Activated CD8-positive, alpha-beta memory T cell treated with anti-CD3 and anti-CD28 coated beads for 48 hours (primary cell): ENCODE measurements at places on chromosomes 2 and 18.
A peak's percentile ranks its signal among the peaks of the same experiment; 100 is the strongest.

GRCh38 chr2:44320832-44321231 is 40.5 kb downstream of the PREPL start:
- no peak for DNase-seq

DNA sequence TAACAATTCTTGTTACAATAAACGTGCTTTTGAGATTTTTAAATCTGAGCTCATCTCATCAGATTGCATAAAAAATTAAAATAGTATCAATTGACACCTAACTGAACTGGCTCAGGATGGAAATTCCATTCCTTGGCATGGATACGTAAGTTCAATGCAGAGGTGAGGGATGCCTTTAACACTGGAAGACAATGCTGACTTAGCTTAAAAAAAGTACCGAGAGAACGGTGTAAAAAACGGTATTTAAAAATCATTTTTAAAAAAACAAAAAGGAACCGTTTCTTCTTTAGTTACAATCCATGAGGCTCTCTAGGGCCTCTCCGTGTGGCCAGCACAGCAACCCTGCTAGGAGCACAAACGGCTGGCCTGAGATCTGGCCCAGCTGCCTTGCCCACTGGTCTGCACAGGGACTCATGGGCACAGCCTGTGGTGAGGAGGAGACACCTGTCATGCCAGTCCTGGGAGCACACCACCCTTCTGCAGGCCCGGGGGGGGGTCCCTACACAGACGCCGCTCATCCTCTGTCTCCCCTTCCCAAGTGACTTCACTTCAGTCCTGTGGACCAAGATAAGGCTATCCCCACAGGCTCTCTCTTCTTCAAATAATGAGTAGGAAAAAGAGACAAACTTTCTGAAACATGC is 45.2 kb downstream of the FAM168B start:
- DNase-seq: no peak

DNA sequence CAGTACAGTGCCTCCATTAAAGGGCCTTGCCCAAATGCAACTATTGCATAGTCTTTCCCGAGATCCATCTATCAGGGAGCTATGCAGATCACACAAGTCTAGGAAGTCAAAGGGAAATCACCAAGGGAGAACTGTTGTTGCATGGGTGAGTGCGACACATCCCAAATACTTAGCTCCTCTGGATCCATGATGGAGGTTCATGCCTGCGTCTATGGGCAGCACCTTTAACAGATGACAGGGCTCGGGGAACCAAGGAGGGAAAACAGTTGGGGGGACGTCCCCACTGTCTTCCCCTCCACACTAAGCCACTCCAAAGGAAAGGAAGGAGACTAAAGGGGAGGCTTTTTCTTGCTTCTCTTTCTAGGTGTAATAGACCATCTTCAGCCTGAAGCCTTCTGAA is 552.8 kb upstream of the PKDCC start:
- DNase-seq: no peak

DNA sequence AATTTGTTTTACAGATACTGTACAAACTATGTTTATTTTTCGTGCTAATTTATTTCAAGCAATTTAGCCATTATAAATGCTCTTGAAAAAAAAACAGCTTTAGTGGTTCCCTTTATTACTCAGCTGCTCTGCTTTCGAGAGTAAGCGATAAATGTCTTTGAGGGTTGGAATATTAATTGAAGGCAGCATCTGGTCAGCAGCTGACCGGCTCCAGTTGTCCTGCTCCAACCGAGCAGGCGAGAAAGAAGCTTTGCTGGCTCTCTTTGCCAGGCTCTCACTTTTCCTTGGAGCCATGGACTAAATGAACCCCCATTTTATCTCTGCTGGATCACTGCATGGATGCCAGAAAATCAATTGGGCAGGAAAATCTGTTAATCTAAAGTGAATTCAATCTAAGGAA is 147.4 kb downstream of the LNPK start:
- no peak for DNase-seq

DNA sequence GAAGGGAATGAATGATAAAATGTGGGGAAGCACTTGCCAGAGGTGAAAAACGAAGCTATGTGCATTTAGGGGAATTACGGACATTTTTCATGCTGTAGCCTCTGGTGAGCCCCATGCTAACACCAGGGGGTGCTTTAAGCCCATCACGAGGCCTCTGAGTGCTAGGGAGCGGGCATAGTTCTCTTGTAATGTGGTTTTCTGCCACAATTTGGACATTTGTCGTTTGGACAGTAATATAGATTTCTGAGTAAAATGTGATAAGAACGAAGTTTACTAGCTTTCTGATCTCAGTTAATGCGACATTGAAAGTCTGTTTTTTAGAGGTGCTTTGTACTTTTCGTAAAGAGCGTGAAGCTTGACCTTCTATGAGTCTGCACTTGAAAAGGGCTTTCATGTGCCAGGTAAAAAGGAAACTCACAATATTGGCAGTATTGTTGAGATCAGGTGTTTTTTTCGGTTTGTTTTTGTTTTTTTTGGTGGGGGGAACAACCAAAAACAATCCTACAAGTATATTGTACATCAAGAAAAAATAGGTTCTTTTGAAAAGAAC is 50.6 kb downstream of the TRAF3IP1 start:
- peak; percentile 16 for DNase-seq

DNA sequence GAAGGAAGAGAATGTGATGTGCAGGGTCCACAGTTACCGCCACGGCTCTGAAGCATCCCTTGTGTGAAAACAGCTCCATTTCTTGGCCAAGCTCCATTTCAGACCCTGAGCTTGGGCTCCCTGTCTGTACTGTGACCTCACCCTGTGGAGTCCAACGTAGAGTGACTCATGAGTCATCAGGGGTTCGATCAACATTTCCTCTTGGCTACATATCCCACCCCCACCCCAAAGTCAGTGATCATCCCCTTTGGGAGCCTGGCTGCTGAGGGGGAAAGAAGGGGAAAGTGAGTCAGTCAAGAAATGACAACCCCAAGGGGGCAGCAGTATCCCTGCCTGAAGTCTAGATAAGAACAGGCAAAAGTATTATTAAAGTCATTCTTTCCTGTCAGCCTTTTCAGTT is 62.2 kb downstream of the PAPOLG start:
- peak; percentile 44 for DNase-seq

- no peak for DNase-seq
Observed at GRCh38 chr2:199999166-199999565, 43.8 kb downstream of the MAIP1 start.

DNA sequence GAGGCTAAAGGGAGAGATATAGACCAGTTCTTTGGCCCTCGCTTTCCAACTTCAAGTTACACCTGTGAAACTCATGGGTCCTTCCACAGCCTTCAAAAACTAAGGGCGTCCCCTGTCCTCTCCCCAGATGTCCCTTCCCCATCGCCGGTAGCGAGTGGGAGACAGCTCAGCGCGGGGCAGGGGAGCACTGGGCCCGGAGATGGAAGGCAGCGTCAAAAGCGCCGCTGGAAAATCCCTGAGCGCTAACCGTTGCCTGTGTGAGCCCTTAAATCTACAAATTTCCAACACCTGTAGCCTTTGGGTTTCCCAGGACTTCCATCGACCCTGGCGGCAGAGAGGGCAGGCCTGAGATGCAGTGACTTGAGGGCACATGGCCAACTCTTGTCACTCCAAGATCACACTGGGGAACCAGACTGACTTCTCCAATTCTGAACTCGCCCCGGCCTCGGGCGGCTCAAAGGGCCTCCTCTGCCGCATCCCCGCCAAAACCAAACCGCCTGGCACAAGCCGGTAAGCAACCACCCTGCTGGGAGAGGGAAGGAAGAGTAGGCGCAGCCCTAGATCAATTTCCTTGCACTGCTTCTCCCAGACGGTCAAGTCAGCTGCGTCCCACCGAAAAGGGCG is 879 bp upstream of the EPAS1 start:
- DNase-seq: no peak

GRCh38 chr2:165952741-165953211 is 800 bp downstream of the TTC21B start:
- no peak for DNase-seq

DNA sequence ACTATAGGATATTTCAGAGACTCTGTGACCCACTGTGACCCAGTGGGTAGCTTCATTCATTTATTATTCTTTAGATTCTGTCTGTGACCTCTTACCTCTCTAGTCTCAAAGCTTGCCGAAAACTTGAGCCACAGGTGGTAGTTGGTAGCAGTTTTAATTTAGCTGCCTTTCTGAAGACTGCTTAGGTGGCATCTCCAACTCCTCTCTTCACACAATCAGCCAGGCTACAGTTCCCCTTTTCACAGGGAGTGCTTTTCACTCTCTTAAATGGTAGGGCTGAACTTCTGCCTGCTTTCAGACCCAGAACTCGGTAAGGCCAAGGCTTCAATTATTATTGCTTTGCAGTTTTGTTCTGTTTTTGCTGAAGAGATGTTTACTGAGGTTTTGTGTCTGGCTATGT is 349.6 kb downstream of the ARL6IP6 start:
- DNase-seq: no peak

DNA sequence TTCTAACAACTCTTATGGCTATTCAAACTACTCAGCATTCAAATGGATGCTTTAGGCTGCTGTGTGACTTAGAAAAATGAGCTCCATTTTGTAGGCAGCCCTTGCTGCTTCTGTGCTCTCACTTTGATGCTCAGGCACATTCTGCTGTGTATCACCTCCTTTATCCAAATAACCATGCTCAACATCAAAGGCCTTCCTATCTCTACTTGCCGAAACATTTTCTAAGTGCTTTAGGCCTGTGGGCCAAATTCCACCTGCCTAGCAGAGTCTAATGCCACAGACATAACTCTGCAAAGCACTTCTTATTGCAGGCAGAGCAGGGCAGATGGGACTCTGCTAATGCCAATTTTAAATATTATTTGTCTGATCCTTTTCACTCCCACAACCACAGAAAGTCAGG is 397.4 kb downstream of the RND3 start:
- DNase-seq: no peak

DNA sequence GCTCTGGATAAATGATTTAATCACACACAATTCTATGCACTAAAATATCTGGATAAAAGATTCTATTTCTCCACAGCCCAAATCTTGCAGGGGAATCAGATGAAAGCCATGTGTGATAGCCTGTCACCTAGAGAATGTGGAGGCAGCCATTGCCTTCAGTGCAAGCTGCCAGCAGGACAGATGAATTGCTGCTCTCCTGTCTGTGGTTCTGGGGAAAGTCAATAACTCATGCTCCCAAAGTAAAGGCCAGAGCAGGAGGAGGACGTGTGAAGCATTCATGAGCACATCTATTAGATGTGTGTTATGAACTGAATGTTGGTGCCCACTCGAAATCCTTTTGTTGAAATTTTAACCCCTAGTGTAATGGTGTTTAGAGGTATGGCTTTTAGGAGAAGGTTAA is 195.1 kb downstream of the RDH14 start:
- no peak for DNase-seq

DNA sequence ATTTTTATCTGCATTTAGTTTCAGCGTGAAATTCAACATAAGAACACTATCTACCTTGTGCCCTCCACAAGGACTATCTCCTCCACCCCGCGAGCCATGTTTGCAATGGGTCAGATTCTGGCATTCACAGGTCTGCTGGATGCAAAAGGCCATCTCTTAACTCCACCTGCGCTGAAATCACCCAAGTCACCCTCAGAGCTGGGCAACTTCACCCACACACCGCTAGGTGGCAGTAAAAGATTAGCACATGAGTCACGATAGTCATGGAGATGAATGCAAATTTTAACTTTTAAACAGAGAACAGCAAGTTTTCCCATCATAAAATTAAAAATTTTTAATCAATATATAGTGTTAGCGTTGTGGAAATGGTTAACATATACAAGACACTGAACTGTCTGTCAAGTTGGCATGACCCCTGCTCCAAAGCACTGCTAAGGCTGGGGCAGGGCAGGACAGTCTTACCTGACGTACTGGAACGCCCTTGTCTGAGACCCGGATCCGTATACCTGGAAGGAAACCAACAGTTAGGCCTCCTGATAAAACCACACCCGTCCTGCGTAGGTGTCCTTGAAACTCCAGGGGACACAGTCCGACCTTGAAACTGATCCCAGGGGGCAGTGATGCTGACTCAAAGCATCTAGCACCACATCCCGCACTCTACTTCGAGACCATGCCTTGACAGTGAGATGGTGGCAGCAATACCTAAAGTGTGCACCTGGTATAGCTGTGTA is 89.6 kb downstream of the UXS1 start:
- DNase-seq: peak; percentile 31

- no peak for DNase-seq
Observed at GRCh38 chr2:8623958-8624591, 57.8 kb upstream of the ID2 start.

DNA sequence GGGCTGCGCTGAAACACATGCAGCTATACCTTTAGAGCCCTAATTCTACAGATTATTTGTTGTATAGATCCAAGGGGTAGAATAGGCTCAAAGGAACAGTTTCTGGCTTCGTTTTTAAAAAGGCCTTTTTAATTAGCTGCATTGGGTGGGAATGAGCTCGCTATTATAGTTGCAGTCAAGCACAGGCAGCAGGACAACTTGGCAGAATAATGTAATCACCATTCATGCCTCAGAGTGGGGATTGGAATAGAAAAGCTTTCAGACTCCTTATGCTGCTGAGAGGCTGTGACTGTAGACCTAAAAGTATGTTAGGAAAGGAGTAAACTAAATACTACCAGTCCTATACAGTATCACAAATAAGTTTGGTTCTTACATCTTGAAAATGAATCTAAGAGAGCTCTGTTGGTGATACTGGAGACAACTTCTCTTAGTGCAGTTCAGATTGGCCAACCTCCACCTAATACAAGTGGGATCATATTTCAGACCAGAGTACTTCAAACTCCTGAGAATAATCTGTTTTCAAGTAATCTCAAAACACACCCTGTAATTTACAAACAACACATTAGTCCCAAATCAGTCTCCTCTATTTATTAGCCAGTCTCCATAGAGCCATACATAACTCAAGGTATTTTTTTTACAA is 121.4 kb downstream of the ANTXR1 start:
- DNase-seq: no peak

- DNase-seq: no peak
Observed at GRCh38 chr2:170121689-170122088, 56.3 kb upstream of the MYO3B start.

- DNase-seq: no peak
Observed at GRCh38 chr2:45379399-45380087, 231.5 kb downstream of the SRBD1 start.

DNA sequence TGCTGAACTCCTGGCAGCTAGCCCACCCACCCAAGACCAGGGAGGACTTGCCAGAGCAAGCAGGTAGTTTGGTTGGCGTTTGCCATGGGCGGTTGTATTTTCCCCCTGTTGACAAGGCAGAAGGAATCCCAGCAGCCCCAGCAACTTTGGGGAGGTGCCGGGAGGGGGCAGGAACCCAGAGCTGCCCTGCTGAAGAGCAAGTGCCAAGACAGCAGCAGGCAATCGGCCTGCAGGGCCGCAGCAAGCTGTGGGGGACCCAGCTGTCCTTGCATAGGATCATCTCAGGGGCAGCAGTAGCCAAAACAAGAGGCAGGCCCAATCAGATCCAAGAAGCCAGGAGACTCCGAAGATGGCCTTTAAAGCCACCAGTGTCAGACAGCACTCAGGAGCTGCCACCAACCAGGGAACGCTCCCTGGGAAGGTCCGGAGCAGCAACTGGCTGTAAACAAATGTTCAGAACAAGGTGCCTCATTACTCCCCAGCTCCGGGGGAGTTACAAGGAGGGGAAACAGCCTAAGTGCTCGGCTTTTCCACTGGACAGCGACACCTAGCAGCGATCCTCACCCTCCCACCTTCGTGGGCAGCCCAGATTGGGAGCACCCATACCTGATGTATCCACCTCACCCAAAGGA is 2.1 kb downstream of the ST8SIA5 start:
- DNase-seq: no peak
